ENCODE measurements at places on chromosomes 3 and 15. TPM values are rescaled to one million over a fixed set of nuclear protein-coding genes. Genes with fewer than 3 reads are reported as not detected.

The ZNF660 gene
- total RNA-seq = 0.18 TPM

The MPI gene
- 59.0 TPM for total RNA-seq

The GATM gene
- 2.0 TPM for total RNA-seq

The LRRC31 gene
- total RNA-seq = not detected
